ENCODE measurements at places on chromosomes 12 and 14.

GRCh38 chr12:46977871-46978375, 101.5 kb upstream of the PCED1B start:
- no peak for DNase-seq

DNA sequence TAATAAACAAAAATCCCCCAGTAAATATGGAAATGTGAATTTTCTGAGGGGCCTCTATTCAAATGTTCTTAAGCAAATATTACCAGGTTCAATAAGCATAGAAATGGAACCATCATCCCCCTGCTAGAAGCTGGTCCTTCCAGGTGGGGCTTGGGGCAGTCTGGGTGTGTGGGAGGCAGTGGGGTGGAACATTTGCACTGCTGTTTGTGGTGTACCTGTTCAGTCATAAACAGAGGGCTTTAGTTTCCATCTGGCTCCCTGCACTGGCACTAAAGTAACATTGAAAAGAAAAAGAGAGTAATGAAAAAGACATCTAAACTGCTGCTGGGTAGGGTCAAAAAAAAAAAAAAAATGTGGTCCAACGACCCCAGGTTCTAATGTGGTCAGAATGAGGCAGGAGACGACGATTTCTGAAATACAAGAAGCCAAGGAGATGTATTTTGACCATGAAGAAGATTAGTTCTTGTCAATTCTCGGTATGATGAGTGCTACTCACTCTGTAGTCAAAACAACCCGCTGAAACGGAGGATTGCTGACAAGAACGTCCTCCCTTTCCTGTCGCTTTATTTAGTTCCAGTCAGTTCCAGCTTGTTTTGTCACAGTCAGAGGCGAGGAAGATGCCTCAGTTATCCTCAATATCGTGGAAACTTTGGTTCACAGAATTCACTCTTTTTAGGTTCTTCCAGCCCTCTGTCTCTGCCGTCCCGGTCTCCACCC, 44.2 kb upstream of the MANSC4 start:
- DNase-seq = no peak

DNA sequence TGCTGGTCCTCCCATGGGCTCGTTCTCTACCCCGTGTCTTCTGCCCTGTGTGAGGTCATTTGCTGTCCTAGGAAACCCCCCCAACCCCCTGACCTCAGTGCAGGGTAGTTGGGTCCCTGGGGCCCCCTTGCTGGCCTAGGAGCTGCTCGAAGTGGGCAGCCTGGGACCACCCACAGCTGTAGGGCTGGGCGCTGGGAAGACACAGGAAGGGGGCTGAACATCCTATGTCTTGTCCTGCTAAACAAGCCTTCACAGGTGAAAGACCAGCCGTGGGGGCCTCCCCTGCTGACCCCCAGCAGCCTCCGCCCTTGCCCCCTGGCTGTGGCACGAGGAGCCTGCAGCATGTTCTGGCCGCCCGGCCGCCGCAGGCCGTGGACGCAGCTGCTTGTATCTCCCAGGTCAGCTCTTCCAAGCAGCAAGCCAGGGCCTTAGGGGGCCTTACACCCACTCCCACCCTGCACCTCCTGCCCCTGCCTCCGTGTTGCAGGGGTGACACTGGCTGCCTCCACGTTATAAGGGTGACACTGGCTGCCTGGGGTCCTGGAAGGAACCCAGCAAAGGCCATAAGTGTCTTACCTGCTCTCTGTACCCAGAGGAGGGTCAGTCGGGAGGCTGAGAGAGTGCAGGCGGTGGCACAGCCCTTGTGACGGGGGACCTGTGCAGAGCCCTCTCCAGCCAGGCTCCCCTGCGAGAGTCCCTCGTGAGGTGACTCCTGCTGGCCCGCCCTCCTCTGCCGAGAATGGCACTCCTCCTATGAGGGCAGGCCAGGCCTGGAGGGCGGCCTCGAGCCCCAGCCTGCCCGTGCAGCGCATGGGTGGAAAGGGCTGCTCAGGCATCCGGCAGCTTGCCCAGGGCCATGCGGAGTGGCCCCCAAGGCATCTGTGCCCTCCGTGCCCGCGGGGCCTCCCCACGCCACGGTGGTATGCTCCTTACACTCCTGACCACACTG, 11.5 kb upstream of the TEX22 start:
- DNase-seq = no peak

GRCh38 chr14:22510527-22511110, 78.4 kb downstream of the DAD1 start:
- DNase-seq = no peak

- no peak for DNase-seq
Measured at GRCh38 chr12:62113366-62114011, 146.7 kb upstream of the USP15 start.

- DNase-seq = no peak
Measured at GRCh38 chr12:112270673-112271072, 111.6 kb downstream of the HECTD4 start.
